HAP-1 (cell line): ENCODE measurements at places on chromosomes 7 and 10.

DNA sequence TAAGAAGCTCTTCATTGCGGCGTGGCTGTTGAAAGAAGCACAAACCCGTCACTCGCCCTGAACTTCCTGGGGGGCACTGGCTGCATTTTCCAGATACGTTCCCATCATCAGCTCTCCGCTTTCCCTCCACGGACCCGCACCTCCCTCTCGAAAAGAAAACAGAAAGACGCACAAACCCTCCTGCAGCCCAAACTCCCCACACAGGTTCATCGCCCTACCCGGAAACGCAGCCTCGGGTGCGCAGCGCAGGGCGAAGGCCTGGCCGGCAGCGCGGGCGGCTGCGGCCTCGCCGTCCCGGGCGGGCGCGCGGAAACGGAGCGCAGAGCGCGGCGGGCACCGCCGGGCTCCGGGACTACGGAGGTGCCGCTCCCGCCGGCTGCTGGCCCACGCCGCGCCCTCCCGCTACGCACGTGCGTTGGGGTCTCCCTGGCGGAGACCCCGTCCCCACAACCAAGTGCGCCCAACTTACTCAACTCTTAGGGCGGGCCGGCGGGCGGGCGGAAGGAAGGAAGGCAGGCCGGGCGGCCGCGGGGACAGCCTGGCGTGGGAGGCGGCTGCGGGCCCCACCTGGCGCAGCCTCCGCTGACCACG, 822 bp downstream of the ZNF800 start:
- no peak for DNase-seq

DNA sequence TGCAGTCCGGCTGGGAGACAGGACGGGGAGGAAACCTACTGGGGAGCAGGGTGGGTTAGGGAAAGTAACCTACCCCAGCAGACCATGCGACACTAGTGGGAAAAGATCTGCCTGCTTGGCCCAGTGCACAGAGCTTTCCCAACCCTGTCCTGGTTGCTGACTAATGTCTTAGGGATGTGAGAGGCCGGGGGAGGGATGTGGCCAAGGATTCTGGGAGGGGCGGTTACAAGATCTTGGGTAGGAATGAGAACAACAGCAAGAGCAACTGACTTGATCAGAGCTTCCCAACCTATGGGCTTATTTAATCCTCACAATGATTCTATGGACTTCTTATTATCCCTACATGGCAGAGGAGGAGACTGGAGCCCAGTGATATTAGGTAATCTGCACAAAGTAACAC, 24.0 kb upstream of the EIF5AL1 start:
- no peak for DNase-seq

DNA sequence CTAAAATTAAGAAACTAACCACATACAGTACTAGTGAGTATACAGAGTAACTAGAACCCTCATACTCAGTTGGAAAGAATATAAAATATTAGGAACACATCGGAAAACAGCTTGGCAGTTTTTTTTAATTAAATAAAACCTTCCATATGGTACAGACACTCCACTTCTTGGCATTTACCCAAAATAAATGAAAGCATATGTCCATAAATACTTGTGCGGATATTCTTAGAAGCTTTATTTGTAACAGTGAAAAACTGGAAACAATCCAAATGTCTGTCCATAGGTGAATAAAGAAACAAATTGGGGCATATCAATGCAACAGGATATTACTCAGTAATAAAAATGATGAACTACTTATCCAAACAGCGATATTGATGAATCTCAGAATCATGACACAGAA, 410.0 kb downstream of the HTR7 start:
- DNase-seq: no peak

DNA sequence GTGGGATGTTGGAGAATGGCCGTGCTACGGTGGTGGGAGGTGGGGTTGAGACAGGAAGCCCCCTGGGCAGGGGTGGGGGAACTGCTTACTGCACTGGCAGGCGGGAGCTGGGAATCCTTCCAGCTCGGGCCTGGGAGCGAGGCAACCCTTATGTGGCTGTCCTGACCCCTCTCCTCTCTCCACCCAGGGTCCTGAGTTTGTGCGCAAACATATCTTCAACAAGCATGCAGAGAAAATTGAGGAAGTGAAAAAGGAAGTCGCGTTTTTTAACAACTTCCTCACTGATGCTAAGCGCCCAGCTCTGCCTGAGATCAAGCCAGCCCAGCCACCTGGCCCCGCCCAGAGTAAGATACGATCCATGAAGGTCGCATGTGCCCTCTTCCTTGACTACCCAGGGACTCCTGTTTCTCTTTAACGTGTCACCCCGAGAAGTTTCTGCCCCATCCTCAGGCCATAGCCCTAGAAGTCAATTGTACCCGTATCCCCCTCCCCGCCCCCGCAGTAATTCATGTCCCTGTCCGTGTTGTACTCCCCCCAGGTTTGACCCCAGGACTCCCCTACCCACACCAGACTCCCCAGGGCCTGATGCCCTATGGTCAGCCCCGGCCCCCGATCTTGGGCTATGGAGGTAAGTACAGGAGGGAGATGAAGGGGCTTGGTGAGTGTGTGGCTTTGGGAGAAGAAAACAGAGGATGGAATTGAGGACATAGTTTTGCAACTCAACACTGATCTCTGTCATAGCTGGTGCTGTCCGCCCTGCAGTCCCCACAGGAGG, 1.8 kb downstream of the UFSP1 start:
- no peak for DNase-seq

- DNase-seq: no peak
Measured at GRCh38 chr7:5690931-5691473, 90.5 kb downstream of the RNF216 start.

DNA sequence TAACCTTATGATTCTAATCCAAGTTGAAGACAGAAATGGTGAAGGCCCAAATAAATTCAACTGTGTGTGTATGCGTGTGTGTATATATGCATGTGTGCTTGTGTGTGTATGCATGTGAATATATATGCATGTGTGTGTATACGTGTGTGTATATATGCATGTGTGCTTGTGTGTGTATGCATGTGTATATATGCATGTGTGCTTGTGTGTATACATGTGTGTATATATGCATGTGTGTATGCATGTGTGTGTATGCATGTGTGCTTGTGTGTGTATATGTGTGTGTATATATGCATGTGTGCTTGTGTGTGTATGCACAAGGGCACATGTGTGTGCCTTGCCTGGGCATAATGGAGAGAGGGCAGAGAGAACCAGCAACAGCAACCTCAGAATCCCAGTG, 184.7 kb upstream of the PLPP4 start:
- no peak for DNase-seq

DNA sequence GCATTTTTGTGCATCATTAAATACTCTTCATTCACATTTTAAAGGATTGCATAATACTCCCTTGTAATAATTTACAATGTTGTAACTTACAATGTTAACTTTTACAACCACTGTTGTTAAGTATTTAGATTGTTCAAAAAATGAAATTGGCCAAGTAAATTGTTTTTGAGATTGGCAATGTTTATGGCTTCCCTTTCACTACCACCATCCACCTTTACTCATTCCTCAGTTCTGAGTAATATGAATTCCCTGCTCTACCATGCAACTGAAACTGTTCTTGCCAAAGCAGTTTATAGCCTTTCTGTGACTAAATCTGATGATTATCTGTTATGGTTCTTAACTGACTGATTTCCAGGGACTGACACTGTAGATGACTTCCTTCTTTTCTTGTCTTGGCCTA, 80.5 kb upstream of the TMEM106B start:
- no peak for DNase-seq

GRCh38 chr10:101373063-101373462, 19.1 kb downstream of the BTRC start:
- peak; percentile 76 for DNase-seq

- DNase-seq: no peak
Measured at GRCh38 chr10:131126321-131127137, 185.0 kb downstream of the TCERG1L start.

- DNase-seq: no peak
Measured at GRCh38 chr10:114645706-114646105, 12.4 kb downstream of the ABLIM1 start.

DNA sequence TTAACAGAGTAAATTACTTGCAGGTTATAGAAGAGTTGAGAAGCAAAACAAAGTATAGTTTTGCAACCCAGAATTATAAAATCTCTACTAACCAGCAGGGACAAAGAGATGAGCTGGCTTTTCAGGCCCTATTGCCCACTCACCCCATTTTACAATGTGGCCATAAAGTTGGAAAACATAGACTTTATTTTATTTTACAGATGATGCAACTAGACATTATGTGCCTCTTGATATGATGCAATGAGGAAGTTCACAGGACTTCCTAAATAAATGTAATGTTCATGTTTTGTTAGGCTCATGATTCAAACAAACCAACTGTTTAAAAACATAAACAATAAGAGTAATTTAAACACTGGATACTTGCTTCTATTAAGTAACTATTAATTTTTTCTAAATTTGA, 141.1 kb upstream of the WNT16 start:
- DNase-seq: no peak

DNA sequence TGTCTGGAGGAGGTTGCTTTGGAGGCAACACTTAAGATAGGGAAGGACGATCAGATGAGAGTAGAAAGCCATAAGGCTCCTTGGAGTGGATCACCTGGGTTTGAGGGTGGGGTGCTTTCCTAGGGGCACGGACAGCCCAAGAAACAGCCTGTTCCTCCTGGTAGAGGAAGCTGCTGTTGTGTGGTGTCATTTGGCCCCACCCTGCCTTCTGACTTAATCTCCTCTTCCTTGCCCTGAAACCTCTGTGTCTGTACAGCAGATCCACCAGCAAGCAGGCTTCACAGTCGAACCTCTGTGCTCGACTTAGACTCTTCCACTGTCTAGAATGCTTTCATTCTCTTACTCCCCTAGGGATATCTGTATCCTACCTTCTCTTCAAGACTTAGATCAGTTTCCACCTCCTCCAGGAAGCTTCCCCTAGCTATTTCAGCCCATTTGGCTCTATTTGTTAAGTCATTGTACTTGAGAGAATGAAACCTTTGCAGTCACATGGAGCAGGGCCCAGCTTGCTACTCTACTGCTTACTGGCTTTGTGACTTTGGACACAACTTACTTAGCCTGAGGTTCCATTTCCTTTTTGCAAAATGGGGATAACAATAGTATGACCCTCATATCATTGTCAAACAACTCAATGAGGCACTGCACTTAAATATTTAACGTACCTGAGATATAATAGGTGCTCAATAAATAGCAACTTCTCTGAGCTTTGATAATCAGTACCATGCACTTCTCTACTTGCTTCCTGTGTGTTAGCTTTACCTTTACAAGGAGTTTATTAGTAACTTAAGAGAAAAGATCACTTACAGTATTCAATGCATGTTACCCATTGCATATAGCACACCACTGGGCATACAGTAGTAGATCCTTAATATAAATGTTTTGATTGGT, 5.0 kb downstream of the MXI1 start:
- no peak for DNase-seq

DNA sequence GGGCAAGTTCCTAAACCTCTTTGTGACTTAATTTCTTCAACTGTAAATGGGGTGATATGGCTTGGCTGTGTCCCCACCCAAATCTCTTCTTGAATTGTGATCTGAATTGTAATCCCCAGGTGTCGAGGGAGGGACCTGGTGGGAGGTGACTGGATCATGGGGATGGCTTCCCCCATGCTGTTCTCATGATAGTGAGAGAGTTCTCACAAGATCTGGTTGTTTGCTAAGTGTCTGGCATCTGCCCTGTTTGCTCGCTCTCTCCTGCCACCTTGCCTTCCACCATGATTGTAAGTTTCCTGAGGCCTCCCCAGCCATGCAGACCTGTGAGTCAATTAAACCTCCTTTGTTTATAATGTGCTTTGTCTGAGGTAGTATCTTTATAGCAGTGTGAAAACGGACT, 177.0 kb downstream of the MYOF start:
- no peak for DNase-seq

DNA sequence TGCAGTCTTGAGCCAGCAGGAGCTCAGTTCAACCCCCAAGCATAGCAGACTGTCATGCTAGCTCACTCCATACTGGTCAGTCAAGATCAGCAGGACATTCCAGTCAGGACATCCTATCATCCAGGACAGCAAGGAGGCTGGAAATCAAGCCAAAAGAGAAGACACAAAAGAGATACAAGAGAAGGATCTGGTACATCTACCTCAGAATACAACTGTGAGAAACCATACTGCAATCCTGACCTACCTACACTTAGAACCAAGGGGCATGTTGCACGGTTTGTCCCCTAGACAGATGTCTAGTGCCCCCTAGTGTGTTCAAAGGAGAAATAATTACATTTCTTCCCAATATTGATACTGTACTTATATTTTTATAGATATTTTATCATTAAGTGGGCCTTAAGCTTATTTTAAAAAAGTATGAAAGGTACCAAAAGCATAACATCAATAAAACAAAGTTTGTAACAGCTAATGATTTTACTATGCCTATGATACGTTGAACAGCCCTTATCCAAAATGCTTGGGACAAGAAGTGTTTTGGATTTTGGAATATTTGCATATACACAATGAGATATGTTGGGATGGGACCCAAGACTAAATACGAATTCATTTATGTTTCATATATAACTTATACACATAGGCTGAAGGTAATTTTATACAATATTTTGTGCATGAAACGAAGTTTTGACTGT, 26.7 kb downstream of the ERCC6 start:
- DNase-seq: no peak

GRCh38 chr7:47539398-47540052, 42.4 kb downstream of the TNS3 start:
- DNase-seq: no peak

GRCh38 chr10:112159469-112159868, 24.1 kb downstream of the GPAM start:
- DNase-seq: no peak

DNA sequence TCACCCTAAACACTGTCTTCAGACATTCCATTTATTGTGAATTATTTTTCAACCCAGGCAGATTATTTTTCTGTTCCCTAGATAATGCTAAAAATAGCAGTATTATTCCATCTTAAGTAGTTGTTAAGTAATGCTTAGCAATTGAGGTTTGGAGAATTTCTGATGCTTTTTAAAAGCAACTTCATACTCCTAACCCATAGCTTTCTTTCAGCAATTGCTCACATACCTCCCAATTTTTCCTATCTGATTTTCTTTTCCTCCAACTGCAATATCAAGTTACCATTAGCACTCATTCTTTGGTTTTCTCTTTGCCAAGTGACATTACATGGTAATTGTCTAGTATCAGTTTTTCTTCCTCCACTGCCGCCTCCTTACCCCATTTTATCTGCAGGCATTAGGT, 104.7 kb downstream of the GPR85 start:
- DNase-seq: no peak

- DNase-seq: no peak
Measured at GRCh38 chr10:91571671-91572070, 61.2 kb downstream of the PPP1R3C start.

DNA sequence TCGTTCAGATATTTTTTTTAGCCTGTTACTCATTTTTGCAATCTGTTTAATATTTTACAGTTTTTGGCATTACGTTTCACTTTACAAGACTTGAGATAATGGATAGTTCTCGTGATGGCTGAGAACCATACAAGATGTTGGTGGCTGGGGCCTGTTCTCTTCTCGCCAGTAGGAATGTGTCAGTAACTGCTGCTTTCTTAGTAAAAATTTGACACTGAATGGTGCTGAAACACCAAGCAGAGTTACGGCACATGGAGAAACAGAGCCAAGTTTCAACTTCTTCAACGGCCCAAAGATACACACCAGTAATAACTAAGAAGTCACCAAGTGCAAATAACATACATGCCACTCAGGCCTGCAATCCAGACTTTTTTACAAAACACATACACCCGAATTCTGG, 130.4 kb downstream of the NRP1 start:
- DNase-seq: no peak

- DNase-seq: no peak
Measured at GRCh38 chr10:61633665-61634064, 29.1 kb upstream of the CABCOCO1 start.

GRCh38 chr7:139536152-139536551, 12.7 kb downstream of the CLEC2L start:
- no peak for DNase-seq
